ENCODE measurements at places on chromosomes 1 and 21.

GRCh38 chr1:9112961-9113880 lies 15.7 kb downstream of the GPR157 start:
- DNase-seq, result no peak

GRCh38 chr1:202081992-202082391 lies 40.7 kb upstream of the GPR37L1 start:
- no peak for DNase-seq

- no peak for DNase-seq
Measured at GRCh38 chr1:103373991-103374390, 151.5 kb upstream of the RNPC3 start.

GRCh38 chr21:15015622-15016471 lies 49.0 kb downstream of the NRIP1 start:
- DNase-seq, result no peak

GRCh38 chr21:14600569-14601297 lies 54.6 kb upstream of the SAMSN1 start:
- no peak for DNase-seq

DNA sequence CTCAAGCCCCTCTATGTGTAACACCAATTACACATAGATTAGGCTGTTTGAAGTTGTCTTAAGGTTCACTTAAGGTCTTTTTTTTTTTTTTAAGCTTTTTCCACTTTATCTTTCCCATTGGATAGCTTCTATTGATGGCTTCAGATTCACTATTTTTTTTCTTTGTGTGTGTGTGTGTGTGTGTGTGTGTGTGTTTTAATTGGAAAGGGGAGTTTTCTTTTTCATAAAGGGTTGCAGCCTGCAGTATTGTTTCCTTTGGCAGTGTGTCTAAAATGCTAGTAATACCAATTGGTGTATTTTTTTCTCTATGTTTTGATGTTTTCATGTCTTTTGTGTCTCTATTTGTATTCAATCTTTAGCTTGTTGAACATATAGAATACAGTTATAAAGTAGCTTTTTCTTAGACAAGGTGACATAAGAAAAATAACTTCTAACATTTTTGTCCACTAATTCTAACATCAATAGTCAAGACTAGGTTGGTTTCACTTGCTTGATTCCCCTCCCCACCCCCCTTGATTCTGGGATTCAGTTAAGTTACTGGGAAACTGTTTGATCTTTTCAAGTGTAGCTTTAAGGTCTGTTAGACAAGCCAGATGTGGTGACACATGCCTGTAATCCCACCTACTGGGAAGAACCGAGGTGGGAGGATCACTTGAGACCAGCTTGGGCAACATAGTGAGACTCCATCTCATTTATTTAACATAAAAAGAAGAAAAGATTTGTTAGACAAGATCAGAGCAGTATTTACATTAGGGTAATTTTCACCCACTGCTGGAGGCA lies 21.4 kb downstream of the PRRC2C start:
- DNase-seq, result no peak

- DNase-seq, result no peak
Measured at GRCh38 chr1:93783876-93784275, 95.1 kb downstream of the DNTTIP2 start.

DNA sequence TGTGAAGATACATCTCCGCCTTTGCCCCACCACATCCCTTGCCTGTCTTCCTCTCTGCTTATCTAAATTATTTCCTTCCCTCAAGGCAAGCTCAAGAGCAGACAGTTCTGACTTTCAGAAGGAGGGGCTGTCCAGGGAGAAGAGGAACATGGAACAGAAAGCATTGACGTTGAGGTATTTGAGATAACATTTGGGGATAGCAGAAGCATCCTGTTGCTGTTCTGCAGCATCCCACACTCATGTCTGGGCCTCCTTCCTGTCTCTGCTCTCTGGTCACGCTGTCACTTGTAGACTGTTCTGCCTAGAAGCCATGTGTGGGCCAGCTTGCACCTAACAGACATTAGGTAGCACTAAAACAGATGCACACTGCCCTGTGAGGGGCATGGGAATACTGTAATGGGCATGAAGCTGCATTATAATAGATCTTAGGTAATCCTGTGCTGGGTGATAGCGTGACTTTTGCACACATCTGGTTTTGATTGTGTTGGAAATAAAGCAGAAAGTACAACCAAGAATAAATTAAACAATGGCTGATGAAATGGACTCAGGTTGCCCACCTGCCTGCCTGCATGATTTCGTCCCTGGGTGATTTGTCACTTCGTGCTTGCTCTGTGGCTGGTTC lies 660 bp upstream of the RD3 start:
- no peak for DNase-seq

GRCh38 chr1:239718997-239719628 lies 332.7 kb downstream of the CHRM3 start:
- no peak for DNase-seq

DNA sequence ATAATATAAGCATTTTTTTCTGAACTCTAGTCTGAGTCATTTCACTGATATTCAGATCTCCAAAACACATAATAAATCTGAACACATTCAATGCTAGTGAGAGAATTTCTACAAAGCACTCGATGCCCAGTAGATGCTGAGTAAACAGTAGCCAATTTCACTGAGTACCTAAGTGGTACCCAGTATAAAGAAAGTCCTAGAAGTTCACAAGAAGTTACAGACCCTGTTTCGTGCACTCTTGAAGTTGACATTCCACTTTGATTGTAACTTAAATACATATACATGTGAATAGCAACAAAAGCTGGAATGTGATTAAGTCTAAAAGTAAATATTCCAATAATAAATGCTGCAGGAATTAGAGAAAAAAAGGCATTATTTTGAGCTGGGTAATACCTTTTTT lies 33.2 kb upstream of the RGS2 start:
- no peak for DNase-seq

GRCh38 chr21:42079008-42079938 lies 8.2 kb downstream of the UMODL1 start:
- no peak for DNase-seq

DNA sequence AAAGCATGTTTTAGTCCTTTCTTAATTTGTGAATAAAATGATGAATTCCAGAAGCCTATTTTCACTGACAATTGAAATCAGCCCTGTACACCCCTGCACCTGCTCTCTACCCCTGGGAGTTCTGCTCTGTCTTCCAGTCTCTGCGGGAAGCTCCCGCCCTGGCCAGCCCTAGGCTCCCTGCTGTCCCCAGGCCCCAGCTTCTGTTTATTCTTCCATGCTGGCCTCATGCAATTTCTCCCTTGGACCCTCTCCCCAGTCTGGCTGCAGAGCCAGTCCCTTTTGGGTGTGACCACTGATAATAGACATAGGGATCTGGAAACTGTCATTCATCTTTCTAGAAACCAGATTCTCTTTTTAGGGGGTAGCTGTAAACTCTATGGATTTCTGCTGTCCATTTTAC lies 258.6 kb downstream of the GRIK3 start:
- DNase-seq, result no peak

DNA sequence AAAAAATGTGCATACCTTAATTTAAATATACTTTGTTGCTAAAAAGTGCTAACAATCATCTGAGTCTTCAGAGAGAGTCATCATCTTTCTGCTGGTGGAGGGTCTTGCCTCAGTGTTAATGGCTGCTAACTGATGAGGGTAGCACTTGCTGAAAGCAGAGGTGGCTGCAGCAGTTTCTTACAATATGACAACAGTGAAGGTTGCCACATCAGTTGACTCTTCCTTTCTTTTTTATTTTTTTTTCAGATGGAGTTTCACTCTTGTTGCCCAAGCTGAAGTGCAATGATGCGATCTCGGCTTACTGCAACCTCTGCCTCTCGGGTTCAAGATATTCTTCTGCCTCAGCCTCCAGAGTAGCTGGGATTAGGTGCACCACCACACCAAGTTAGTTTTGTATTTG lies 2.6 kb upstream of the CFAP45 start:
- no peak for DNase-seq

GRCh38 chr1:170415710-170416372 lies 116.1 kb upstream of the GORAB start:
- DNase-seq, result no peak

DNA sequence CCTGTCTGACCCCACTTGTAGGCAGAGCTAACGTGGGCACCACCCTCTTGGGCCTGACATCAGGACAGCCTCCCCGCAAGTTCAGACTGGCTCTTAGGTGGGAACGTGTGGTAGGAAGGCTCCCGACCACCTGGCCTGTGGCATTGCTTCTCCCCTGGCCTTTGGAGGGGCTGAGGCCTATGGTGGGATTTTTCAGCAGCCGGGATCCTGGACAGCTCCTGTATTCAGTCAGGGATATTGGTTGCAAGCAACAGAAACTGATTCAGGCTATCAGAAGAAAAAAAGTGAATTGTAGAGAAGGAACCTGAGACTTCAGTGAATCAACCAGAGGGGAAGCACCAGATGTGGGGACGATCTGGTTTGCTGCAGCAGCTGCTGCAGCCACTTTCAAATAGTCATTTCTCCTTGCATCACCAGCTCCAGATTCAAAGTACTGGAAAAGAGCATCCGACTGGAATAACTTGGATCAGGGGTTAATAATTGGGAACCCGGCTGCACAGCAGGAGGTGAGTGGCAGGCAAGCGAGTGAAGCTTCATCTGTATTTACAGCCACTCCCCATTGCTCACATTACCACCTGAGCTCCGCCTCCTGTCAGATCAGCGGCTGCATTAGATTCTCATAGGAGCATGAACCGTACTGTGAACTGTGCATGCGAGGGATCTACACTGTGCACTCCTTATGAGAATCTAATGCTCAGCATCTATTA lies 5.9 kb downstream of the RNF186 start:
- DNase-seq, result no peak

- peak; percentile 63 for DNase-seq
Measured at GRCh38 chr1:234699795-234700665, 90.1 kb upstream of the IRF2BP2 start.

DNA sequence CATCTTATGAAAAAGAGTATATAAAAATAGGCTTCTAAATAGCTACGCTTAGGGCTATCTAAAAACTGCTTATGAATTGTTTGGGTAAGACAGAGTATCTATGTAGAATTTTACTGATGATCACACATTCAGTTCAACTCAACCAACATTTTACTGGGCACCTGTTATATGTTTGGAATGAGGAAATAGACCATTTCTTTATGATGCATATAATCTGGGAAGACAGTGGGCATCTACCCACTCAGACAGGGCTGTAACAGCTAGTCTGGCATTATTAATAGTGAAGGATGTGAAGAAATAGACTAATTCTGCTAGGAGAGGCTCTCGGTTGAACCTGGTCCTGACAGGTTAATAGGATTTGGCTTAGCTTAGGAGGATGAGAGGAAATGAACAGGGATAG lies 56.9 kb downstream of the TIAM1 start:
- no peak for DNase-seq

DNA sequence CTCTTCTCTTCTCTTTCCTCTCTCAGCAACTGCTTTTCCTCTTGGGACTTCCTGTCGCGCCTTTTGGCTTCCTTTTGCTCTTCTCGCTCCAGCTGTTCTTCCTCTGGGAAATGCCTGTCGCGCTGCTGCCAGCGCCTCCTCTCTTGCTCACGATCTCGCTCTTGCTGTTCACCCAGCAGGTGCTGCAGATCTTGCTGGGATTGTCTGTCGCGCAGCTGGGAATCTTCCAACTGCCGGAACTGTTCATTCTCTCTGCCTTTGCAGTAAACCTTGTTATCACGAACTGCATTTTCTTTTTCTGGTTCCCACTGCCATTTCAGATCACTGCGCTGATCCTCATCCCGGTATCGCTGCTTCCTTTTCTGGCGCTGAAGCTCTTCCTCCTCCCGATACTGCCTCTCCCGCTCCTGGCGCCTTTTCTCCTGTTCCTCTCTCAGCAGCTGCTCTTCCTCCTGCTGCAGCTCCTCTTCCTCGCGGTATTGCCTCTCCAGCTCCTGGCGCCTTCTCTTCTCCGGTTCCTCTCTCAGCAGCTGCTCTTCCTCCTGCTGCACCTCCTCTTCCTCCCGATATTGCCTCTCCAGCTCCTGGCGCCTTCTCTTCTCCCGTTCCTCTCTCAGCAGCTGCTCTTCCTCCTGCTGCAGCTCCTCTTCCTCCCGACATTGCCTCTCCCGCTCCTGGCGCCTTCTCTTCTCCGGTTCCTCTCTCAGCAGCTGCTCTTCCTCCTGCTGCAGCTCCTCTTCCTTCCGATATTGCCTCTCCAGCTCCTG lies 5.8 kb downstream of the TCHH start:
- no peak for DNase-seq

GRCh38 chr1:162991444-162991843 lies 77.7 kb upstream of the RGS4 start:
- no peak for DNase-seq

Measured in GM20000 (cell line).